Right lung (tissue), 10 donors: ENCODE measurements at places on chromosomes 12 and 14. TPM values are rescaled to one million over a fixed set of nuclear protein-coding genes. Genes with fewer than 3 reads are reported as not detected.

DNA sequence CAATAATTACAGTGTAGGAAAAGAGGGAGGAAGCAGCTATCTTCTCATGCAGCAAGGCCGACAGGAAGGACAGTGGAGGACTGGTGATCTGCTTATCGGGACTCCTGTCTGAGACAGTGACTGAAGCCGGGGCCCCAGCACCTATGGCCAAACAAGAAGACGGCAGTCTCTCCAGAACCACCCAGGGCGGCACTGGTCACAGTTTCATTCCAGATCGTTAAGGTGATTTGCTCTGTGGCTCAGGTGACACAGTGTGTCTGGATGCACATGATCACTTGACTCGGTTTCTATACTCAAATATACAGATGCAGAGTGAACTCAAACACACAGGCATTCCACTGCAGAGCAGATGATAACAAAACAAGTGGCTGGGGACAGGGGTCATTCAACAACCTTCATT, 52.1 kb upstream of the CORO1C start:
- no peak for DNase-seq

The SALL2 gene
- 44.6 TPM for polyA plus RNA-seq

The PRB2 gene
- not detected for polyA plus RNA-seq

GRCh38 chr12:108268397-108268796, 70.7 kb downstream of the CMKLR1 start:
- DNase-seq: no peak

- no peak for DNase-seq
These were observed 10.6 kb upstream of the PSEN1 start for GRCh38 chr14:73125746-73126145.

DNA sequence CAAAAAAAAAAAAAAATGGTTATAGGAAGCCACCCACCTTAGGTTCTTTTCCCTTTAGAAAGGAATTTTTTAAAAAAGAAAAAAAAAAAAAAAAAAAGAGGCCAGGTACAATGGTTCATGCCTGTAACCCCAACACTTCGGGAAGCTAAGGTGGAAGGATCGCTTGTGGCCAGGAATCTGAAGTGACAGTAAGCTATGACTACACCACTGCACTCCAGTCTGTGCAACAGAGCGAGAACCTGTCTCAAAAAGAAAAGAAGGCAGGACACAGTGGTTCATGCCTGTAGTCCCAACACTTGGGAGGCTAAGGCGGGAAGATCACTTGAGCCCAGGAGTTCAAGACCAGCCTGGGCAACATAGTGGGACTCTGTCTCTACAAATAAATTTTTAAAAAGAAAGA, 36.0 kb downstream of the SPTLC2 start:
- DNase-seq: no peak

DNA sequence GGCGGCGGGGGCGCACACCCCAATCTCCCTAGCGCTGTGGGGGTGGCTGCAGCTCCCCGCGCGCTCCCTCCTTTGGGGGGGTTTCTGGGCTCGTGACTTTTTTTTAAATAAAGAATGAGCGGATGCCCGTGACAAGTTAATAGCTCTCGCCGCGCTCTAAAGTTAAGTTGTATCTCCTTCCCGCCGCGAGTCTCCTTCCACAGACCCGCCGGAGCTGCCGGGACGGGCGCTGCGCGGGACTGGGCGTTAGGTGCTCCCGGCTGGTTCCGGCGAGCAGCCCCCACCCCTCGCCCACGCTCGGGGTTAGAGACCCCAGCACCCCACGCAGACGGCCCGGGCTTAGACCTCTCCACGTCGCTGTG, 82.6 kb upstream of the HMGA2 start:
- DNase-seq: peak; percentile 23

DNA sequence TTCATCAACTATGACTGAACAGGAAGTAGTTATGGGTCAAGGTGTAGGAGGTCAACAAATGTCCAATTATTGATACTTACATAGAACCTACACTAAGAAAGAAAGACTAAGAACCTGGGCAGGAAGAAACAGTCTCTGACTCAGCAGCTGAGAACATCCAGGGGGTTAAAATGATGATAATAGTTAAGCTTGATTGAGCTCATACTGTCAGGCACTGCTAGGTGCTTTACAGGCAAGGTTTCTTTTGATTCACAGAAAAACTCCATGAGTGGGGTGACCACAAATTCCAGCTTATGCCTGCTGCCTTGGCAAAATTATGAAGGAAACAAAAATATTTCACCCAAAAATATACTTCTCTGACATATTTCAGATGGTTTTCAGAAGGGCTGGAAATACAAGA, 75.0 kb downstream of the ACADS start:
- no peak for DNase-seq

The ACOT2 gene
- polyA plus RNA-seq: 24.8 TPM

DNA sequence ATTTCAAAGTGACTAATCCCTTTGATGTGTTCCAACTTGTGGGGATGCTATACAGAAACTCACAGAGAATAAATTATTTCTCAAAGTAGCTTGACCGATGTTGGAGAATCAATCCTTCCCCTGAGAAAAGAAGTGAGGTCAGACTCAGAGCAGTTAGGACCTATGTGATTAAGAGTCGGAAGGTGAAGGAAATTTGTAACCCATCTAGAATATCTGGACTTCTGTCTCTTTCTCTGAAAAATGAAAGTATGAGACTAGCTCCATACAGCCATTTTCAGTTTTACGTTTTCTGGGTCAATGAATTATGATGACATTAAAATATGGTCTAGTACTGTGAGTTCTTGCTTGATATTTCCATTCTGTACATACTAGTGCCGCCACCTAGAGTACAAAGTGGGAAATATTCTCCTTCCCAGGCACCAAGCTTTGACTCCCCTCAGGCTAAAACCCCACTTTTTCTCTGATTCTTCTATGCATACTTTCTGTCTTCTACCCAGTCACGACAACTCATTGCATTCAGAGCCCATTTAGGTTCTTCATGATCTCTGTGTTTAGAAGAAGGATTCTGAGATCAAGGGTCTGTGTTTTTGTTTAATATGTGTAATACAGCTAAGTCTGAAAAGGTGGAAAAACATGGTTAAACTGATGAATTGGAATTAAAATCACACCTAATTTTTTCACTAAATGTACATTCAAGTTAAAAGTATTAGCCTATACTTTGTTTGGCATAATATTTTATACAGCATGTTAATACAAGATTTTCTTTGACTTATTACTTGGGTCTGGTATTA, 6.9 kb upstream of the NTS start:
- peak; percentile 47 for DNase-seq

GRCh38 chr14:20219033-20219432, 4.5 kb upstream of the OR11H6 start:
- no peak for DNase-seq

DNA sequence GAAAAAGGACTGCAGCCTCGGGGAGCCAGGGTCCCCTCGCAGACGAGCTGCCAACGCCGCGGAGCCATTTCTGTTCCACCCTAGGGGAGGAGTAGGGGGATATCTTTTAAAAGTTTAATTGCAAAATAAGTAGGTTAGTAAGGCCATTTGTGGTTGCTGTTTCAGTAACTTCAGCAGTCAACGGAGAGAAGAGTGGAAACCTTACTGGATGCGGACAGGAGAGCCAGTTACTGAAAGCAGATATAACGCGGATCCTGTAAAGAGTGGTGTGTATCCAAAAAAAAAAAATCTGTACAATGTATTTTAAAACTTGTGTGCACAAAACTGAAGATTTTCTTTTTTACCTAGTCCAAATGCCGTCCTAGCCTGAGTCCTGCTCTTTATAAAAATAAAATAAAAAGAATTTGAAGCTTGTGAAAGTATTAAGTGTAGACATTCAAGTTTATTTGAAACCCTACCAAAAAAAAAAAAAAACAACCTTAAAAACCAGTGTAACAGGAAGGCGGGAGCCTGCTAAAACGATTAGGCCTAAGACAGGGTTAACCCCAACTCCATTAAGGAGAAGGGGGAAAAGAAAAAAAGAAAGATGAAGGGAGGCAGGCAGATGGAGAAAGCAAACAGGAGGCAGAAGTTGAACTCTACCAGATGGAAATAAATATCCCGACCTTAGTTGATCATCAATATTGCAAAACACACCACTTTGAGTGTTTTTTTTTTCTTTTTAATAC, 1.0 kb upstream of the BTG1 start:
- DNase-seq: no peak

DNA sequence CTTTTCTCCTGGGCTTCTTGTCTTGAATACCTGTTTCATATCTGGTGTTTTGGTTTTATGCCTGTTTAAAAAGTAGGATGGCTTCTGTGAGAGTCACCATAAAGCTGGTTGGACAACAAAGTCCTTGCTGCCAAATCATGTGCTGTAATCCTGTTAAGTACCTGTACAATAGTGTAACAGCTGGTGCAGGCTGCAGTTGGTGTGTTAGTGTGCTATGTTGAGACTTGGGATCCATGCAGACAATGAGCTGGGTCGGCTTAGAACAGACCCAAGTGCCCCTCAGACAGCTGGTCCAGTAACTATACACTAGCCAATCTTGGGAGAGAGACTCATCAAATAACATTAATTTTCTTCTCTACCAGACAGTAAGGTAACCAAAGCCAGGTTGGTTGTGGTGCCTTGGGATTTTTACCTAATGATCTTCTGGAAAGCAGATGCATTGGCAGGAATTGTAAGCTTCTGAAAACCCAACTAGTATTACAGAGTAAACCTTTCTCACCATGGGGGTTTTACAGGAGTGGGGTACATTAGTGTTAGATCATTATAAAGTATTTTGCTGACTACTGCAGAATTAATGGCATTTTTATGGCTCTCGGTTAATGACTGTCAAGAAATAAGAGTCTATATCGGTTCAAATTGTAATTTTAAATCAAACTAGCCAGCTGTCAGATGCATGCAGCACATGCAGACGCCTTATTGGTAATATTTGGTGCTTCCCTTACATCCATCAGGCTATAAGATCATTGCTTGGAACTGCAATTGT, 231.2 kb downstream of the PDZRN4 start:
- DNase-seq: no peak

GRCh38 chr12:62725781-62726180, 209.2 kb downstream of the PPM1H start:
- DNase-seq: no peak

The BCAT1 gene
- polyA plus RNA-seq: 36.2 TPM

GRCh38 chr14:19823765-19824164, 20.2 kb downstream of the OR4N2 start:
- DNase-seq: no peak

- peak; percentile 4 for DNase-seq
These were observed 127.0 kb upstream of the RPH3A start for GRCh38 chr12:112664569-112664968.

DNA sequence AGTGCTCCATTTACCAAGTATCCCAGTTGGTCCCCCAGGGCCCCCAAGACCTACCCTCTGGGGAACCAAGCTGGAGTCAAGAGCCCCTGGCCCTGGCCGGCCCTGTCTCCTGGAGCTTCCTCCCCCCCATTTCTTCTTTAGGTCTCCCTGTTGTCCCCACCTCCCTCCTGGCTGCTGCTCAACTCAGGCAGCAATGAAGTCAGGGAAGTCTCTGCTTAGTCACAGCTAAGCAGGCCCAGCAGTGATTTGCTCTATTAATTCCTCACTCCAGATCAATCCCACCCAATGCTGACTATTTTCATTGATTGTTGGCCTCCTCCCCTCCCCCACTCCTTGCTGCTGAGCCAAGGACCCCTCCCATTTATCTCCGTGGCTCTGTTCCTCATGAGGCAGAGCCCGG, 28.3 kb downstream of the VSX2 start:
- no peak for DNase-seq

The NTN4 gene
- 24.4 TPM for polyA plus RNA-seq

DNA sequence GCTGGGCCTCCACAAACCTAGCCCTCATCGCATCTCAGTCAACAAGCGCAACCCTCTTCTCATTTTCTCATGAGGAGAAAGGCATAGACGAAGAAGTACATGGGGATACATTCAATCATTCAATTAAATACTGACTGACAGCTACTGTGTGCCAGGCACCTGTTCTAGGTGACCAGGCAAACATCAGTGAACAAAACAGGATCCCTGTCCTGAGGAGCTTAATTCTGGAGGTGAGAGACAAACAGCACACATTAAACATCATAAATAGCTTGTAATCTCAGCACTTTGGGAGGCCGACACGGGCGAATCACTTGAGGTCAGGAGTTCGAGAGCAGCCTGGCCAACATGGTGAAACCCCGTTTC, 362 bp upstream of the ACYP1 start:
- DNase-seq: no peak

- no peak for DNase-seq
These were observed 34.3 kb downstream of the GALNT9 start for GRCh38 chr12:132295101-132295526.

- no peak for DNase-seq
These were observed 98.3 kb downstream of the SPTSSA start for GRCh38 chr14:34363733-34364134.

The RNASE7 gene
- not detected for polyA plus RNA-seq

DNA sequence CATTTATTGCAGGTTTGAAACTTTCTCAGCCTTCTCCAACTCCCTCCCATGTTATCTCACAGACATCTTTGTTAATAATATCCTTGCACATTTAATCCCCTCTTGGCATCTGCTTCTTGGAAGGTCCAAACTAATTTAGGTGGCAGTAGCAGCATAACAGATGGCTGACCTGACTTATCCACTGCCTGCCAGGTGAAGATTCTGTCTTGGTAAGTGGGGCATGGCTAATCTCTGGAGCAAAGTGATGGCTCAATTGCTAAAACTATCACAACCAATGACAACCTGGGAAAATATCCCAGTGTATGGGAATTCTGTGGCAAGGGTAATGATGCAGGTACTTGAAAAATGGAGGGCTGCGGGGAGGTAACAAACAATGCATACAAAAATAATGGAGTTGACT, 58.2 kb upstream of the ALG10B start:
- DNase-seq: no peak

The TMEM132C gene
- polyA plus RNA-seq: 33.7 TPM

DNA sequence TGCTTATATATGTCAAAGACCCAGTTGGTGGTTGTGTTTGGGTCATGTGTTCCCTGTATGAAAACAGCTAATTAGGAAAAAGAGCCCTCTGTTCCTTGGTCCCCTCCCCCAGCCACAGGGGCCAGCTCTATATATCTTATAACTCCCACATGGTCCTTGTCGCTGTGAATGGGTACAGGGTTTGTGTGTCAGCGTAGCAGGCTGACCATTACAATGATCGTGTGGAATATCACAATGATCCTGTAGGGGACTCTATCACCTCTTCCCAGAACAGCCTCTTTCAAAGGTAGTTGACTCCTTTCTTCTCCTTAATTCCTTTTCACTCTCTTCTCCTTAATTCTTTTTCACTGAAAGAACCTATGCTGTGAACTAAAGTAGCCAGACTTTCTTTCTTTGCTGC, 51.6 kb upstream of the RIC8B start:
- DNase-seq: no peak

DNA sequence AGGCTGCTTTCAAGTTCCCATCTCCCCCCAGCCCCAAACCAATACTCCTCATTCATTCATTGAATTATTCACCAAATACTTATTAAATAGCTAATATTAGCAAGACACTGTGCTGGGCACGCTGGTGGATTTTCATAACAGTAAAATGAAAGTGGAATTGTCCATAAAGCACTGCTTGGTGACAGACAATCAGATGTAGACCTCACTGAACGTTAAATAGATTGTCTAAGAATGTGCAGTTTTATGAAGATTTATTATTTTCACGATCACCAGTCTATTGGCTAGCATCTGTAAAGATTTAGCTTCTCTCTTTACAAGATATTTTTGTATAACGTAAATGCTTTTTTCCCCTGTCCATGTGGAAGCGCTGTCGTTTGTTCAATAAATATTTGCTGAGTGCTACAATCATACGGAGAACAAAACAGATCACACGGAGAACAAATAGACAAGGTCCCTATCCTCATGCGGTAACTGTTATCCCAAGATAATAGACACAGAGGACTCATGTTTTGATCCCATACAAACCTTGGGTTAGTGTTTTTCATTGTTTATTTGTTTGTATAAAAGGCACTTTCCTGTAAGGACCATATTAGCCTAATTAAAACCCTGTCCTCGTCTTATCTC, 397.6 kb downstream of the BCAT1 start:
- no peak for DNase-seq

The SLC6A15 gene
- 0.26 TPM for polyA plus RNA-seq

The CBLN3 gene
- 3.2 TPM for polyA plus RNA-seq
